ENCODE measurements at places on chromosomes 13 and 19.

DNA sequence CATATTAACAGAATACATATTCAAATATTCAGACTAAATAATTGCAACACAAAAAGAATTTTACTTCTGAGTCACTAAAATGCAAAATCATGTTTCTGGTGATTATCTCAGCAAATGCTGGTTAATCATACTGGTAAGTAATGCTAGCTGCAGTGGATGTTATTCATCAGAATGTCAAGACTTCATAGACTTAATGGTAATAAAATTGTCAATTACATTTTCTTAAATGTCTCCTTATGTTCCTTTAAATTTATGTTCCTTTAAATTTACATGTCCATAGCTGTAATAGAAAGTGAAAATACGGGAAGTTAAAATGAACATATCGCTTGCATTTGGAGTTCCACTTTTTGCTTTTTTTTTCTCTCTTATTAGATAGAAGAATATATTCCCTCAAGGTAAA is 853.0 kb downstream of the SLITRK6 start:
- no peak for DNase-seq

DNA sequence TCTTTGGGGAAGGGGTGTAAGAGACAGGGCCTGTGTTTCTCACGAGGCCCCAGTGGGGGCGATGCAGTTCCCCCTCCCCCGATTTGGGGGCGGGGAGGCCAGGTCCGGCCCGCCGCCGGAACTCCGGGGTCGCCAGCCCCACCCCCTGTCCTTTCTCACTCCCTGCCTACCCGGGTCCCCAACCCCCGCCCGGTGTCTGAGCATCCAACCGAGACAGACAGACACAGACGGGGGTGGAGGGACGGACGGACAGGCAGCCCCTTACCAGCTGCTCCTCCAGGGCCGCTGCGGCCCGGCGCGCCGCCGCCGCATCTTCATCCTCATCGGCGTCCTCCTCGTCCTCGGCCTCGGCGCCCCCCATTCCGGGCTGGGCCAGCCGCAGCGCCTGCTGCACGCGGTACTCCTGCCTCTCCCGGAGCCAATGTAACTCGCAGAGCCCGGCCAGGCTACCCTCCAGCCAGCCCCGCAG is 397 bp downstream of the DACT3 start:
- DNase-seq, result peak; percentile 9

- DNase-seq, result no peak
Measured at GRCh38 chr19:29724746-29725145, 9.7 kb upstream of the C19orf12 start.

DNA sequence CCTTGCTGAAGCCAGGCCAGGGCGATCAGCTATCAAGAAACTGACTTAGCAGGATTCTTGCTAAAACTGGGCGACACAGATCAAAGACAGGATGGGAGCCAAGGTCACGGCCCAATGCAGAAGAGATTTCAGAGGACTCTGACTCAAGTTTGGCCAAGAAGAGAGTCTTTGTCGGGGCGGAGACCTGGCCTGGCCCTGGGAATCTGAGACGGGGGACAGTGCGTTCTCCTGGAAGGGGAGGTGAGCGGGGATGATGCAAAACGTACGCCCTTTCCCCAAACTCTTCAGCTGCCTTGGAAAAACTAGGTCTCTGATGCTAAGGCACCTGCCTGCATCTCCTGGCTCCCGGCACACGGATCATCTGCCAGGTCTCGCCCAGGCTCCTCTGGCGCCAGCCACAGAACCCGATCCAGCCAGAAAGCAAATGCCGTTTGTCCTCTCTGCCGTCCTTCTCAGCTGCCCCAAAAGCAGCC is 9.8 kb downstream of the MVB12A start:
- DNase-seq, result no peak

- peak; percentile 82 for DNase-seq
Measured at GRCh38 chr13:75326173-75327134, 155.5 kb downstream of the TBC1D4 start.

- DNase-seq, result no peak
Measured at GRCh38 chr13:84648069-84648640, 765.9 kb upstream of the SLITRK1 start.

DNA sequence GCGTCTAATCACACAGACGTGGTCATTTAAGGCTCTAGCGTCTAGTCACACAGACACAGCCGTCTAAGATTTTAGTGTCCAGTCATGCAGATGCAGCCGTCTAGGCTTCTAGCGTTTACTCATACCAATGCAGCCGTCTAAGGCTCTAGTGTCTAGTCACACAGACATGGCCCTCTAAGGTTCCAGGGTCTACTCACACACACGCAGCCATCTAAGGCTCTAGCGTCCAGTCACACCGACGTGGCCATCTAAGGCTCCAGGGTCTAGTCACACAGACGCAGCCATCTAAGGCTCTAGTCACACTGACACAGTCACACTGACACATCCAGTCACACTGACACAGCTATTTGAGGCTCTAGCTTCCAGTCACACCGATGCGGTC is 55.7 kb downstream of the KLF2 start:
- no peak for DNase-seq

DNA sequence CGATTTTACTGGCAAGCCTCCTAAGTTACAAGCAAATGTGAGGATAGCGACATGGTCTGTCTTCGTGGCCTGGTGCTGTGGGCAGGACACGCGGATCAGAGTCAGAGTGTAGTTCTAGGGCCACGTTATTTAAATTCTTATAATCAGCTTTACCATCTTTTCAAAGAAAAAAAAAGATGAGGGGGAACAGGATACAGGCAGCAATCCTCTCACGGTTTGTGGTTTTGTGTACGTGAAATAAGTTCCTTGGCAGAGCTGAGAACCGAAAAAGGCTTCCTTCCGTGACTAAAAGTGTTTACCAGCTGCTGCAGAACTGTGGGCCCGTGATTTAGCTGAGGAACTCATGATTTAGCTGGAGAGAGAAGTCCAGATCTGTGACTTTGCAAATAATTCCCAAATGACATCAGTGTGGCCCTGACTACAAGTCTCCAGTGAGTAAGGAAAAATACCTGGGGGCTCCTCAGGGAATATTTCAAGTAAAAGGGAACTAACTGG is 27.2 kb downstream of the RCBTB2 start:
- DNase-seq, result peak; percentile 74

- no peak for DNase-seq
Measured at GRCh38 chr19:9531933-9532332, 6.5 kb downstream of the ZNF426 start.

DNA sequence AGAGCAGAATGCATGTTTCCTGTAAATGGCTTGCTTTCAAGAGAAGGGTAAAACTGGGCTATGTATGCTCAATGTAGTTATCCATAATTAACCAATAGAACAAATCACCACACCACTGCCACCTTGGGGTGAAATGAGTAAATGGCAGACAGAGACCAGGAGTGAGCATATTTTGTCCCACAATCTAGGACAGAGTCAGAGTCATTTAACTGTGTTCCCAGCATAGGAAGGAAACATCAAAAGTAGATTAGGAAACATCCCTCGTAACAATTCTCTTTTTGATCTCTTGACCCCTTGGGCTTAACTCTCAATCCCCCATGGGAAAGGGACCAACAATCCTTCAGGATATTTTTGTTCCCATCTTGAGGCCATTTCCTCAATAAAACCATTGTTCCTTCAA is 224.8 kb downstream of the NHLRC3 start:
- no peak for DNase-seq

GRCh38 chr13:33250609-33251008 is 34.9 kb downstream of the STARD13 start:
- DNase-seq, result no peak

- peak; percentile 97 for DNase-seq
Measured at GRCh38 chr13:76991796-76992547, at the start of gene CLN5. CLN5 (plus strand) TSS chr13:76992081; CDS start chr13:76992099, 18 bp downstream.

GRCh38 chr13:103884101-103884723 is 818.0 kb upstream of the SLC10A2 start:
- no peak for DNase-seq

GRCh38 chr19:55386493-55386971 is 800 bp downstream of the RPL28 start:
- DNase-seq, result no peak

DNA sequence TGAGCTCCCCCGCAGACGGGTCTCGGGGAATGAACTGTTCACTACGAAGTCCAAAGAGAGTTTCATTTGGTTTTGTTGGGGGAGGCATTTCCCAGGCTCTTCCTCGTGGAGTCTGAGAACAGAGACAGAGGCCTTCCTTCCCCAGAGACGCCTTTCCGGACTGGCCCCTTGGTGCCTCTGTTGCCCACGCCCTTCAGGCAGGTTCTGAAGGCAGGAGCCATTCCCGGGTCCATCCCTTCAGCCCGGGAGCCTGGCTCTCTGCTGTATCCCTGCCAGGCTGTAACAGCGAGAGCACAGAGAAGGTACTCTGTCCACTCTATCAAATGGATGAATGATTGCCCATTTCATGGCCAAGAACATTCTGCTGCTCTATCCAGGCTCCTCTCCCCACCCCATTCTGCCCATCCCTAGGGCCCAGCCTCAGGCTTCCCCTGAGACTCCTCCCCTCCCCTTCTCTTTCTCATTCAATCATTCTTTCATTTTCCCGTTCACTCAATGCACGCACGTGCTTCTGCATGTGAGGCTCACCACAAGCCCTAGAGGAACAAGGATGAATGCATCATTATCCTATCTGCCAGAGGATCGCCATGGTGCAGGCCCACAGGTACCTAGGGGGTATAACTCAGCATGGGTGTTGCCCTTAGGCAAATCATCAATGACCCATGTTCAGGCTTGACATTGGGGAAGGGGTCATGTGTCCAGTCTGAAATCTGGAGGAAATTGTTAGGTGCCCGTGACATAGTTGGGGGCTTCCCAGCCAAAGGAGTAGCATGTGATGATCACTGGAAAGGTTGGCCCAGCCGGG is 298.6 kb downstream of the ZNF536 start:
- DNase-seq, result no peak

DNA sequence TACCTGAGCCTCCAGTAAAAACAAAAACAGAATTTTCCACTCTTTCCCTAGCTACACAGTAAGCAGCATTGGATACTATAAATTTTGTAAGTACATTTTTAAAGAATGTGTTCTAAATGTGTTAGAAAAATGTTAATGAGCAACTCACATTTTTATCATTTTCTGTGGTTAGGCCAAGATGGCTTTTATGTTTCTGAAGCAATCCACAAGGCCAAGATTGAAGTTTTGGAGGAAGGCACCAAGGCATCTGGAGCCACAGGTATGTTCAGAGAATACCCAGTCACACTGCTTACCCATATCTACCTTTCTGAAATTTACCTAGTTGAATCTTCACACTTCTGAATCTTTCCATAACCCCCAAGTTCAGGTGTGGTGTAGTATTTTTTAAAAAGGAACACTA is 21.6 kb downstream of the SERPINE3 start:
- DNase-seq, result no peak

DNA sequence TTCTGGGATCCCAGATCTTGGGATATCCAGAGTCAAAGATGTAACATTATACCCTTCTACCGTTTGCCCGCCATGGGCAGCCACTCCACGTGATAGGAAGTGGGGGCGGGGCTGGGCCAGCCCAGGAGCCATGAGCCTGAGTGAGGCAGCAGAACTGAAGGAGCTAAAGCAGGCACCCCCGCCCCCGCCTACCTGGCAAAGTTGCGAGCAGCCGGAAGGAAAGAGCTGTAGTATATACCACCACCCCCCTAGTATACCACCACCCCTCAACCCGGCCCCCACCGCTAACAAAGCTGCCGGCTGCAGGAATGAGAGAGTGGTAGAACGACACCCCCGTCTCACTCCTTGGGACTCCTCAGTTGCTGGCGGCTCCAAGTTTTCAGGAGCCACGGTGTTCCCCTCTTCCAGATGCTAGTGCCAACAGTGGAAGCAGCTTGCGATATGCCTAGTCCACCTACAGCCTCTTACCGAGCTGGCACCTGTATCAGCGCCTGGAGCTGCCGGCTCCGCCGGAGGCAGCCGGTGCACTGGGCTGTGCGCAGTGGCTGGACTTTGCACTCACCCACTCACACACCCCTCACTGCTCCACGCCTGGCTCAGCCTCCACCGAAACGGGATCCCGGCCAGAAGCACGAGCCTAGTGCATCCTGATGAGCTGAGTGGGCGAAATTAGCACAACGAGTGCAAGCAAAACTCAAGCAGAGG is 230.7 kb upstream of the PRR20A start:
- DNase-seq, result no peak

GRCh38 chr19:34274827-34275625 is 20.7 kb downstream of the GARRE1 start:
- no peak for DNase-seq

DNA sequence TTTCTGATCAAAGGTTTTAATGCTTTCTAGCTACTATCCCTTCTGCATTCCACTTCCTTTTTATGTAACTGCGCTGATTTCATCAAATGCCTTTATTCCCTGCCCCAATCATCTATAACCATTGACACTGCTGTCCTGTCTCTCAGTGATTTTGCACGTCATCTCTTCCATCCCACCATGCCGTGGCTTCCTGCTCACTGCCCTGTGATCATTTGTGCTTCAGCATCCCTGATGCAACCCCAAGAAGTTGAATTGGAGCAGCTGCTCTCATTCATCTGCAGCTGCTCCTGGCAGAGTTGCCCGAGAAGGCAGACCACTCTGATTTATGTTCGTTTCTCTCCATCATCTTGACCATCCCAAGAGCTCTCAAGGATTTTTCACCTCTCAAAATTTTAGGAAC is 112.4 kb downstream of the HS6ST3 start:
- no peak for DNase-seq

- DNase-seq, result no peak
Measured at GRCh38 chr13:54682184-54682583, 1653.6 kb downstream of the OLFM4 start.

DNA sequence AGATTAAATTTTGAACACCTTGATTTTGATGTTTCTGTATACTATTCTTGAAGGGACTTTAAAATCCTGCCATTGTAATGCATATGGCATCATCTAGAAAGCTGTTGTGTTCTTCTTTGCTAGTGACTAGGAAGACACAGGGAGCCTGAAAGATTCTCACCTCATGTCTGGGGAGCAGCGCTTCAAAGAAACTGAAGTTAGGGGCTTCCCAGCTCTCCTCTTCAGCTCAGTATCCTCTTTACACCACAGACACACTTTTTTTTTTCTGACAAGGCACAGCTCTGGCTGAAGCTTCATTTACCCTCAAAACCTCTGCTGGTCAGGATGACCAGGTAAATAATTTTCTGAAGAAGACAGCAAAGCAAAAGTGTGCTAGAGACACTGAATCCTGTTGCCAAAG is 255.6 kb downstream of the ITGBL1 start:
- no peak for DNase-seq

- no peak for DNase-seq
Measured at GRCh38 chr13:109904218-109904617, 117.8 kb upstream of the IRS2 start.

- DNase-seq, result no peak
Measured at GRCh38 chr13:64758521-64759244, 2471.5 kb downstream of the PCDH9 start.
